ENCODE measurements at places on chromosomes 11 and 22. TPM values are rescaled to one million over a fixed set of nuclear protein-coding genes. Genes with fewer than 3 reads are reported as not detected.

The SCUBE2 gene
- 55.2 TPM for total RNA-seq

The MMP13 gene
- 0.44 TPM for total RNA-seq

The SNX15 gene
- total RNA-seq, result 16.0 TPM

The MUC2 gene
- total RNA-seq, result not detected

The OR52H1 gene
- not detected for total RNA-seq

The POLA2 gene
- 4.6 TPM for total RNA-seq

The LRRN4CL gene
- 31.7 TPM for total RNA-seq

The POTEH gene
- total RNA-seq, result not detected

The BDNF gene
- not detected for total RNA-seq

The GDPD4 gene
- total RNA-seq, result not detected

The ACAT1 gene
- 330 TPM for total RNA-seq

The OR8A1 gene
- total RNA-seq, result not detected

The MUC5AC gene
- total RNA-seq, result not detected

The C11orf91 gene
- 1.6 TPM for total RNA-seq

The DBX1 gene
- total RNA-seq, result not detected

The ISX gene
- not detected for total RNA-seq

The CEP164 gene
- total RNA-seq, result 12.6 TPM

The VSIG10L2 gene
- total RNA-seq, result not detected

The CNIH2 gene
- total RNA-seq, result not detected

The C11orf16 gene
- total RNA-seq, result not detected

The TIGD3 gene
- total RNA-seq, result not detected

The NAALAD2 gene
- total RNA-seq, result 17.4 TPM

The PRR14L gene
- 31.3 TPM for total RNA-seq

The ROBO3 gene
- total RNA-seq, result 10.7 TPM

The SBF2 gene
- total RNA-seq, result 96.8 TPM

The C11orf21 gene
- not detected for total RNA-seq

The TSPAN32 gene
- total RNA-seq, result not detected

The PKP3 gene
- 1.7 TPM for total RNA-seq

The GGT1 gene
- 9.6 TPM for total RNA-seq

The SMTNL1 gene
- total RNA-seq, result not detected

The PAX6 gene
- total RNA-seq, result not detected

The FGF4 gene
- not detected for total RNA-seq

The UBASH3B gene
- 7.2 TPM for total RNA-seq

Measured in subcutaneous adipose tissue (tissue), 4 donors.